ENCODE measurements at places on chromosomes 13 and 19. TPM values are rescaled to one million over a fixed set of nuclear protein-coding genes. Genes with fewer than 3 reads are reported as not detected.

DNA sequence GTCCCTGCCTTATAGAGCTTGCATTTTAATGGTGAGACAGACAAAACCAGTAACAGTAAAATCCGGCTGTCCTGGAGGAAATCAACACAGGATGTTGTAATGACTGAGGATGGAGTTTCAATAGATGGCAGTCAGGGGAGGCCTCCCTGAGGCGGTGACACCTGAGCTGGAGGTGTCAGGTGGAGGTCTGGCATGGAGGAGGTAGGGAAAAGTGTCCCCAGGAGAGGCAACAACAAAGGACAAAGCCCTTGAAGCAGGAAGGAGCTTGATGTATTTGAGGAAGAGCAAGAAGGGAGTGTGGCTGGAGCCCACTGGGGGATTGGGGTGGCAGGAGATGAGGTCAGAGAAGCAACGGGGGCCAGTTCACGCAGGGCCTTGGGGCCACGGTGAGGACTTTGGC, 7.8 kb downstream of the GRIN2D start:
- no peak for DNase-seq

DNA sequence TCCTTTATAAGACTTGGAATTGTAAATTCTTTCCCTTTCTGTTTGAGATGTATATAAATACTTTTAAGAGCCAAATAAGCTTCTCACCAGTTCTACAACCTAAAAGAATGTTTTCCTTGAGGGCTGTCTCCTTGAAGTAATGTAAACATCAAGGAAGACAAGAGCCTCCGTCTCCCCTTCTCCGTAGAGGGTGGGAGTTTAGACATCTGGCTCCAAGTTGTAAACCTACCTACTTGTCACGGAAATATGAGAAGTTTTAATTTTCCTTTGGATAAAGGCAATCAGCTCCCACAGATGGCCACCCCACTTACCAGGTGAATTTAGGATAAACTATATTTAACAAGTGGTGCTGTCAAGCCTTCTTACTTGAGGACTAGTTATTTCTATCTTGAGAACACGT, 237.9 kb downstream of the NALCN start:
- no peak for DNase-seq

Gene SPACA4
- not detected for polyA plus RNA-seq

Gene PALM3
- 0.11 TPM for polyA plus RNA-seq

GRCh38 chr19:4136680-4137088, 12.8 kb upstream of the MAP2K2 start:
- DNase-seq, result no peak

- DNase-seq, result no peak
Measured at GRCh38 chr13:46340631-46341111, 46.4 kb downstream of the RUBCNL start.

- DNase-seq, result no peak
Measured at GRCh38 chr13:22979952-22980351, 200.8 kb upstream of the SGCG start.

GRCh38 chr19:7196763-7197118, 97.5 kb downstream of the INSR start:
- no peak for DNase-seq

DNA sequence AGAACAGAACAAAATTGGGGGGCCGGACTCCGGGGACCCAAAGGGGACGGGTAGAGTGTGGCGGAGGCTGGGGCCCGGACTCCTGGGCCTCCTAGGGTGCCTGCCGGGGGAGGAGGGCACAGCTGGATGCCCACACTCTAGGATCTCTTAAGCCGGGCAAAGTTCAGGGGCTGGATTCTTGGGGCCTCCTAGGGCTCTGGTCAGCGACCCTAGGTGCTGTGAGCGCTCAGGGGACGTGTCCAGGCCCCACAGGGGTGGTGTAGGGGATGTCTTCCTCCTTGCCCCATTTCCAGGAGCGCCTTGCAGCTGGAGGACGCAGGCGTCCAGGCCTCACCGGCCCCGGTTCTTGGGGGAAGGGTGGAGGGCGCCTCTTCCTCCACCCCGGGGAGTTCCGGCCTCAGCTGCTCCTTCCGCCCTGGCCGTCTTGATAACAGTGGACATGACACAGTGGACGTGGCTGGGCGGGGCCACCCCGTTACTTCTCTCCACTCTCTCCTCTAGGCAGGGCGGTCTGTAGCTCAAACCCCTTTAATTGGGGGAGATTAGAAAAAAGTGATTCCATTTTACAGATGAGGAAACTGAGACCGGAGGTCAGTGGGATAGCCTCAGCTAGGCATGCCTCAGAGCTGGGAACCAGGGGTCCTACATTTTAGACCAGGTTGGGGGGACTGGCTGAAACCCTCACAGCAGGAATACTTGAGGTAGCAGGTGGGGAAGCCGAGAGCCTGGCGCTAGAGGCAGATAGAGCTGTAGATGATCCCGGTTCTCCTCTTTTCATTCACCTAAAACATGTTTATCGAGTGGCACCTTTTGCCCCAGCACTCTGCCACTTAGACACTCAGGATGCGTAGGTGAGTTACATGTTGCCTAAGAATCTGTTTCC, 705 bp downstream of the STXBP2 start:
- no peak for DNase-seq

DNA sequence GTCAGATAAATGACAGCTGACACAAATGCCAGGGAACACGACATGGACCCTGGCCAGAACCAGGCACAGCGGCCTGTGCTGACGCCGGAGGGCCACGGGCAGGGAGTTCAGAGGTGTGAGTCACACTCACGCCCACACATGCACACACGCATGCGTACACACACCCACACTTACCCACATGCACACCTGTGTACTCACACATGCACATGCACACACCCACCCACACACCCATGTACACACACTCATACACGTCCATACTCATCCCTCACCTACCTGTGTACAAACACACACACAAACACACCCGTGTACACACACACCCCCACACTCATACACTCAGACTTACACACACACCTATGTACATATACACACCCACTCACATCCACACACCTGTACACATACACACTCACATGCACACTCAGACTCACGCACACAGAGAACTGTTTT, 40.4 kb downstream of the MLLT1 start:
- peak; percentile 69 for DNase-seq
